ENCODE measurements at places on chromosomes 4 and X.
A peak's percentile ranks its signal among the peaks of the same experiment; 100 is the strongest.

DNA sequence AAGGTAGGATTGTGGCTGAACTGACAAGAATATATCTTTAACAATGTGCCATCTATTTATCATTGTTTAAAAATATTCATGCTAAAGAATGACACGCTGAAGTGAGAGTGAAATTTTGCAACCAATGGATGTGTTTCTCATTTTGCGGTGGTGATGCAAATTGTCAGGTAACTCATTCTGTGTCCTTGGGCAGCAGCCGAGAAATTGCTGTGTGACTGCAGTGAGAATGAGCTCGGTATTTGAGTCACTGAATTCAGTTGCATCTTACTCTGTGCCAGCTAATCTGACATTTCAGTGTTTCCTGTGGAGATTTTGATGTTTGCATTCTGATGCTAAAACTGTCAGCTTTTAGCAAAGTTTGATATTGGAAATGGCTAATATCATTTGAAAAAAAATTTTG lies 28.1 kb downstream of the MCUB start:
- no peak for DNase-seq

DNA sequence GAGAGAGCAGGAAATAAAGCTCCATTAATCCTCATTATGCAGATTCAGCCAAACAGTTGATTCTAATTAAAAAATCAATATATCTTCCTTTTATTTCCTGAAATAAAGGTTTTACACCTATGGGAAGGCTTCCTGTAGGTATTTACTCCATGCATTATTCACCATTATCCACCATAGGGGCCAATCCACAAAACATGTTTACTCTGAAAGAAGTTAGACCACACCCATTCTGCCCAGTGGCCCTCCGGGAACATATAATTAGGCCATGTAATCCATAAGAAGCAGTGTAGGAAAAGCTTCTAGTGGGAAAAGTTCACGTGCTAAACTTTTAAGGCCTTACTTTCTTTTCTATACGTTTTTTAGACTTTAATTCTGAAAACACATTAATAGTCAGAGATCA lies 57.7 kb downstream of the SAT1 start:
- no peak for DNase-seq

- DNase-seq = no peak
Measured at GRCh38 chrX:103584596-103584995, 719 bp upstream of the TCEAL4 start.

DNA sequence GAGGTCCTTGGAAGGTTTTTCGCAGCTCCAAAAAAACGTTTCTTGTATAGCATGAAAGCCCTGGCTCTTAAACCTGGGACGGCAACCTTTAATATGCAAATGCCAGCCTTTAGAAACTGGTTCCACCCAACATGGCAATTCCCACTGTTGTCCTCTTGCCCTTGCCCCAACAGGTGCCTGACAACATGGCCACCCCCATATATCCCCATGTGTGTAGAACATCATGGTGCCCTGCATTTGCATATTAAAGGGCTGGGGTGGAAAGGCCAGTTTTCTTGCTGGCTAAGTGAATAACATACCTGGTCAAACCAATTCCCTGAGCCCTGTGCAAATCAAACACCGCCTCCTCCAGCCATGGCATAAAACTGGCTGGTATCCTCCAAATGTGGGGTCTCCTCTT lies 26.0 kb upstream of the GLRA3 start:
- DNase-seq = no peak

GRCh38 chrX:113644426-113644825 lies 803.8 kb upstream of the AMOT start:
- no peak for DNase-seq

GRCh38 chrX:147550217-147550616 lies 361.5 kb upstream of the FMR1 start:
- no peak for DNase-seq

- DNase-seq = no peak
Measured at GRCh38 chr4:187075514-187075913, 351.9 kb upstream of the FAT1 start.

GRCh38 chr4:113483131-113483530 lies 278.4 kb downstream of the CAMK2D start:
- no peak for DNase-seq

DNA sequence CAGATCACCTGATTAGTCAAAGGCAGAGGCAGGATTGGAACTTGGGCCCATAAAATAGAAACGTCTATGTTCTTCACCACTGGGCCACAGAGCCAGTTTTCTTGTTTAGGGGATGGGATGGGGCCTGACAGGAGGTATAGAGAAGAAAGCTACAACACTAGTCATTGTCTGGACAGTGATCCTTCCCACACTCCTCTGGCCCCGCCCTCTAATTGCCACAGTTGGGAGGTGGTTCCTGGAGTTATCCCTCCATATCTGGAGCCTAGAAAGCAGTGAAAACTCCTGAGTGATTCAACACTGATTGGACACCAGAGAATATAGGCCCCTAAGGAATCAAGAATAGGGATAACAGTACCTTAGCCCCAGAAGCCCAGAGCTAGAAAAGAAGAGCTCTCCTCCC lies 22.9 kb downstream of the RASL11B start:
- DNase-seq = no peak

GRCh38 chrX:19672222-19672812 lies 157.0 kb upstream of the MAP3K15 start:
- DNase-seq = no peak

- DNase-seq = no peak
Measured at GRCh38 chr4:93744961-93745360, 83.6 kb upstream of the ATOH1 start.

DNA sequence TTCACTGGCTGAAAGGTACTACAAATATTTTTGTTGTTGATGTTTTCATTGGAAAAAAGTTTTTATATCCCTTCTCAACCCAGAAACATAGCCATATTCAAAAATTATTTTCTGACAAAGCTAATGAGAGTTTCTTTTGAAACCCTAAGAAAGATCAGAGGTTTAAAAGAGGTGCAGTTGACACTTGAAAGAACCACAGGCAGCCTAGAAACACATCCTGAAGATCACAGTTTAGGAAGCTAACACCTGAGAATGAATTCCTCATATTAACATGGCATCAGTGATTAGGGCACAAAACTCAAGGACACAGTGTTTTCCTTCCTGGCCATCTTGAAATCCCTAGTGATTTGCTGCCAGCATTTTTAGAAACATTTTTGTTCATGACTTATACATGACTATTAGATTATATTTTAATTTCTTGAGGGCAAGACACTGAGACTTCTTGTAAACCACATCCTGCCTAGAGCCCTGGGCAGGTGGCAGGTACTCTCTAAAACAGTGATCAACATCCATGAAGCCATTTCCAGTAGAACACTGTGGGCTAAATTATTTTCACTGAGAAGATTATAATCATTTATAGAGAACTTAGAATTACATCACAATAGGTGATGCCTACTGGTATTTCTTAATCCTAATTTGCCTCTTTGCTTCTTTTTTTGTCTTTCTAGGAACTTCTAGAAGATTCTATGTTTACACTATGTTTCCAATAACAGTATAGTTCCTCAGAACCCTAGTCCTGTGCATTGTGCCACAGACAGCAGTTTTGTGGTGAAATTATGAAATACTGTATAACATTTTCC lies 80.0 kb downstream of the ARSJ start:
- no peak for DNase-seq

DNA sequence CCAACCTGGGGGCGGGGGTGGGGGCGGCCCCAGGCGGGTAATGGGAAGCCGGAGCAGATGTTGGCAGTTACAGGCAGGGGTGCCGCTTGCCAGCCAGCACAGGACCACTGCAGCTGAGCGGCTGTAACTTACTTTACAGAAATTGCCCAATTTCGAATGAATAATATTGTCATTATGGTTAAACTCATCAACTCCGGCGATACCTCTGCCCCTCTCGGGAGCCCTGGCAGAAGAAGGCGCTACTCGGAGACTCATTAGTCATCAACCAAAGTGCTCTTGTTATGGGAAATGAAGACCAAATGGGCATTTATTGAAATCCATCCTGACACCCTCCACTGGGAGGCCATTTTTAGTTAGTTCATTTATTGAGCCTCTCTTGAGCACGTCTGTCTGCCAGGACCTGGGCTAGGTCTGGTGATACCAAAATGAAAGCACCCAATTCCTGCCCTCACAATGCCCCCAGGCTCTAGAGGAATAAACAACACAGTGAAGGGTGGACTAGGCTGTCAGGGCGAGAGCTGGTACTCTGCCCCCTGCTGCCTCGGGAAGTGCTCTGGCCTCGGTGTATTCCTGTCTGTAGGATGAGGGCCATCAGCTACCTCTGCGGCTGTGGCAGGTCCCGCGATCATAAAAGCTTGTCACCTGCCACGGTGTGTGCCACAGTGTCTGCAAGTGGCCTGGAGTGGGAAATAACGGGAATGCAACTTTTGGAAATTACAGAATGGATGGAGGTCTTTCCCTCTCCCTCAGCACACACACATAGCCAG lies 159.1 kb upstream of the PSAPL1 start:
- no peak for DNase-seq

DNA sequence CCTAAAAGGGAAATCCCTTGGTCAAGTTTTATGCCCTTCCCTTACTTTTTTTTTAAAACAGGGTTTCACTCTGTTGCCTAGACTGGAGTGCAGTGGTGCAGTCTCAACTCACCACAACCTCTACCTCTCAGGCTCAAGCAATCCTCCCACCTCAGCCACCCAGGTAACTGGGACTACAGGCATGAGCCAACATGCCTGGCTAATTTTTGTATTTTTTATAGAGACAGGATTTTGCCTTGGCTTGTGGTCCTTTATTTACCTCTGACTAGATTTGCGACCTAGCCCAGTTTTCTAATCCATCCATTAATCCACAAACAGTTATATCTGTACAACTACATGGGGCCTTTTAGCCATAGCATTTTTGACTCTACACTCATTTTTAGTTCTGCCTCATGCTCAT lies 23.7 kb downstream of the CDS1 start:
- no peak for DNase-seq

DNA sequence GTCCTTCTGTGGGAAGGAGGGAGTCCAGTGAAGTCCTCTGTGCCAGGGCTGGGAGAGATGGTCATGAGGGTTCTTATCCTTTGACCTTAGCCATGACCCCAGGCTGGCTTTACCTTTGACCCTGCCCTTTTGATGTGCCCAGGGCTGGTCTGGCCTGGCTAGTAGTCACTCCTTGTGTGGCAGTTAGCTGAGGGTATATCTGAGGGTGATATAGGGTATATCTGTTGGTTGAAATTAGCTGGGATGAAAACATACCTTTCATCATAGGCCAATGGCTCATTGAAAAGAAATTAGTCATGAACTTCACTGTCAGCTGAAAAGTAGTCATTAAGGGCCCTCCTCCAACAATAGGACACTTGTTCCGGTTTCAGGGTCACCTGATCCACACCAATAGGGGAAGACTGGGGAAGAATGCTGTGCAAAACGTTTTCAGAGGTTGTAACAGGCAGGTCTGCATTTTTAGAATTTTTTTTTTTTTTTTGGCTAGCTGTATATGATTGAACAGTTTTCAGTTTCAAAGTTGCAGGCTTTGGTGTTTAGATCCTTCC lies 74.6 kb upstream of the STOX2 start:
- no peak for DNase-seq

- peak; percentile 63 for DNase-seq
Measured at GRCh38 chr4:184293552-184293951, 75.9 kb upstream of the ENPP6 start.

- DNase-seq = no peak
Measured at GRCh38 chrX:19563327-19563726, 48.0 kb upstream of the MAP3K15 start.

- DNase-seq = no peak
Measured at GRCh38 chr4:33751050-33751449, 2493.3 kb downstream of the ARAP2 start.

GRCh38 chr4:109179061-109179460 lies 123.4 kb downstream of the COL25A1 start:
- DNase-seq = no peak

DNA sequence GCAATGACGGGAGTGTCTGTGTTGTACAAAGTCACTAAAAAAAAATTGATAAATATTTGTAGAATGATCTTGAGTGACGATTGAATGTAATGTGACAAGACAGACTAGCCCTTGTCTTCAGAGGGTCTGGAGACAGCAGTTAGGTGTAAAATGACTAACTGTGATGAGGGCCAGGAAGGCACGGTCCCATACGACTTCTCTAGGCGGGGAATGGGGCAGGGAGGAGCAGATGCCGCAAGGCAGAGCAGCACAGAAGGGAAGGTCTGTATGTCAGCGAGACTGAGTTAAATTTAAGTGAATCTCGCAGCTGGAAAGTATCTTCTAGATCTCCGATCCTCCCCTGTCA lies 405 bp downstream of the CENPE start:
- no peak for DNase-seq

GRCh38 chr4:188976644-188977115 lies 837.4 kb downstream of the TRIML1 start:
- DNase-seq = no peak

DNA sequence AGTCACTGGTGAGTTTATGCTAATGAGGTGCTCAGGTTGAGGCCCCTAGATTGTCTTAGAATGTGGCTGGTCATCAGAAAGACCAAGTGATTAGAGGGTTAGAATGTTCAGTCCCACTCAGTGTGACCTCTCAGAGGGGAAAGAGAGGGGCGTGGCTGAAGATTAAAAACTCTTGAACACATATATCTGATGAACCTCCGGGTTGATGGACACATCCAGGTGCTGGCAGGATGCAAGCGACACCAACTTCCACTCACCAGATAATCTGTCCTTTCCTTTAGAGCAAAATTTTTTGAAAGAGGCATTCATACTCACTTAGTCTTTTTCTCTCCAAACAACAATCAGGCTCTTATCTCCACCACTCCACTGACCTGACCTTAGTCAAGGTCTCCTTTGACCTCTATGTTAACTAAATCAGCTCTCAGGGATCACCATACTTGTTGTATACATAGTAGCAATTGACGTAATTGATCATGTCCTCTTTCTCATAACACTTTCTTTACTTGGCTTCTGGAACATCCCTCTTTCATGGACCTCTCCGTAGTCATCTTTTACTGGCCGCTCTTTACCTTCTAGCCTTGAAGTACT lies 14.2 kb downstream of the FAM47E start:
- no peak for DNase-seq

GRCh38 chr4:2848449-2848848 lies 4.8 kb downstream of the ADD1 start:
- no peak for DNase-seq

DNA sequence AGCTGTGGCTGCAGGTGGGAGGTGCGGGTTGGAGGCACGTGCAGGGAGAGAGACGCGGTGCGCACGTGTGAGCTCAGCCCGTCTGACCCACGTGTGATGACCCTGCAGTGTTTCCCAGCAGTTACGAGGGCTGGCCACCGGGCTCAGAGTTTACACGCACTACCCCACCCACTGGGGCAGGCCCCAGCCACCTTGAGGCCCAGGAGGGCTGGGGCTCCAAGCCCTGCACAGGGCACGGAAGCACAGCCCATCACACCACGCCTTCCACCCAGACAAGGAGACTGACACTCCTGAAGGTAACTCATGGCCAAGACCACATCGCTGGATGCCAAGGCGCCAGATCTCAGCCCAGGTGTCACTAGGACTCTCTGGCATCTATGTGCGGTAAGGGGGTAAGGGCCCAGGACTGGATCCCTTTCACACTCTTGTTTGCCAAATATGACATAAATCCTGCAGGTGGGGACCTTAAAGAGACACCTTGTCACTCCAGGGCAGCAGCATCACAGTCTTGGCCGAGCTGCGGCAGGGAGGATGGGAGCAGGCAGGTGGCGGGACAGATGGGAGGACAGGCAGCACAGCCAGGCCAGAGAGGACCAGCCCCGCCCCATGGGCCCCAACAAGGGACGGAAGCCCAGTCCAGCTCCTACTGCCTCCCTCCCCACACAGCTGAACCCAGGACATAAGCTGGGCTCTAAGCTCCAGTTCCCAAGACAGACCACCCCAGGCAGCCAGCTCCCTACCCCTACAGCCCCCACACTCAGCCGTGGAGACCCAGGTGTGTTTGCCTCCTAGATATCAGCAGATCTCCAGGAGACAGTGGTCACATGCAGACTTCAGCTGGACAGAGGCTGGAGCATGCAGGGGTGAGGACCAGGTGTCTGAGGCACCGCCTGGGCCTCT lies 56.8 kb downstream of the ZFYVE28 start:
- DNase-seq = no peak

Measured in mucosa of gallbladder (tissue), 1 donor.